ENCODE measurements at places on chromosomes 13 and 19.

GRCh38 chr19:55669418-55670279, 5.4 kb upstream of the EPN1 start:
- DNase-seq = no peak

- DNase-seq = no peak
Observed at GRCh38 chr19:16976446-16976845, 50.2 kb downstream of the CPAMD8 start.

DNA sequence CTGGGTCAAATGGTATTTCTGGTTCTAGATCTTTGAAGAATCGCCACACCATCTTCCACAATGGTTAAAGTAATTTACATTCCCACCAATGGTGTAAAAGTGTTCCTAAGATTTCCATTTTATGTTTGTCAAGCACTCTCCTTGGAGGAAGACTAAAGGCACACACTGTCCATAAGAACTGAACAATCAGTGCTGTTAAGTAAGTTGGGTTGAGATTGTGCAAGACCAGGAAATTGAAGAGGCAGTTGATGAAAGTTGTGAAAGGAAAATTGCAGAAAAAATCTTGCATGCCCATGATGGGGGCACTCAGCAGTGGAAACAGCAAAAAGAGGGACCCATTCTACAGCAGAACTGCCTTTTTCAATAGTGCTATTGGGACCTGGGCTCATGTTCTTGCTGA, 323.6 kb downstream of the DLEU7 start:
- no peak for DNase-seq

DNA sequence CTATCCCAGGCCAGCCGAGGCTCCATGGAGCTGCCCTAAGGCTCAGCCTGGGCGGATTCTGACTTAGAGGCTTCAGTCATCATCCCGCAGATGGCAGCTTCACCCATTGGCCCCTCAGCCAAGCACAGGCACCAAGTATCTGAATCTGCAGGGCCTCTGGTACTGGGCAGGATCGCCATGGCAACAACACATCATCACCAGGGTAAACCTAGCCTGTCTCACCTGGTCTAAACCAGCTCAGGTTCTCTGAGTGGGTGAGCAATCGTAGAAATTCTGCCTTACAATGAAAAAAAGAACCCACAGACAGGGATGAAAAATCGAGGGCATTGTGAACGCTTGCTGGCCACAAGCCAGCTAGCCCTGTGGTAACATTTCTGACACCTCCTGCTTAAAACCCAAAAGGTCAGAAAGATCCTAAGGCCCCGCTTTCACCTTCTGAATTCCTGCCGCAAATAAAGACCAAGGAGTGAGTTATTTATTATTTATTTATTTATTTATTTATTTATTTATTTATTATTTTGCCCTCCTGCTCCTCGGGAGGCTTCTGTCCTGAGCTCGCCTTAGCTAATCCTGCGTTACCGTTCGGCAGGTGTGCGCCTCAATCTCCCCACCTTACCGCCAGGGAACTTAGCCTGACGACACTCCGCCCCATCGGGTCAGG, 12.0 kb upstream of the CEACAM21 start:
- DNase-seq = no peak

DNA sequence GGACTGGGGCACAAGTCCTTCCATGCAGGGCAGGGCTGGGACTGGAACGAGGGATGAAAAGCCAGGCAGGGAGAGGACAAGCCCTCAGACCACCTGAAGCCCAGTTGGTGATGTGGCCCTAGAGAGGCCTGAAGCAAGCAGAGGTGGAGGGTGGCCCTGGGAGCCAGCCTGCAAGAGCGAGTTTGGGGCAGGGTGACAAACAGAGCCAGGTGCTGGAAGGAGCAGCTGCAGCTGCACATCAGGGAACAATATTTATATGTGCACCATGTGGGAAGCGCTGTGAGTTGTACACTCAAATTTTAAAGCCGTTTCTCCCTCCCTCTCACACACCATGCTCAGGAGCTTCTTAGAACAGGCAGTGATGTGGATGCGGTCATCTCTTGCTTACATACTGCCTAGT, 67.8 kb downstream of the FGF9 start:
- no peak for DNase-seq

GRCh38 chr19:17088552-17088951, 13.0 kb downstream of the MYO9B start:
- DNase-seq = no peak

DNA sequence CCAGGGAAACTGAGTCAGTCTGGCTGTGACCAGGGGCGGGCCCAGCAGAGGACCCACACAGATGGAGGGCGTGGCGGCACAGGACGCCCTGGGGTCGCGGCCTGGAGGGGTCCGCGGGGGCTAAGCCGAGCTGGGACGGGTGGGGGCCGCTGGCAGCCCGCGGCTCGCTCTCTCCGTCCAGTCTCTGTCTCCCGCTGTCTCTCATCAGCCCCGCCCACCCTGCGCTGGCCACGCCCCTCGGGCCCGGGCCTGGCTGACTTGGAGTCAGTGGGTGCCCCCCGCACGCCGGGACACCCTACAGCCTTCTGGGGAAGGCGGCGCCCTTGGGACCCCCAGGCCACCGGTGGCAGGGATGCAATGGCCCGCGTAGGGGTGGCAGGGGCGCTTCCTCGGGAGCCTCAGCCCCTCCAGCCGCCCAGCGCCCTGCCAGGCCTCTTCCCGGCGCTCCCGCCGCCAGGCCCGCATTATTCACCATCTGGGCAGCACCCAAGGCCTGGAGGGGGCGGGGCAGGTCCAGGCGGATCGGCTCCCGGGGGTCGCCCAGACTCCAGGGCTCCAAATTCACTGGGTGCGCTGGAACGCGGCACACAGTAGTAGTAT, at the start of gene TBXA2R:
TBXA2R (minus strand) TSS at position 186 of the 600 bp plus-strand sequence. CDS start 6,241 bp downstream, outside the sequence.
- no peak for DNase-seq

GRCh38 chr19:45492137-45492626, 4.7 kb downstream of the RTN2 start:
- DNase-seq = no peak

Measured in activated CD4-positive, CD25-positive, alpha-beta regulatory T cell treated with anti-CD3 and anti-CD28 coated beads, Interleukin-2, amount 50 U/mL, for 16 hours (primary cell).